Breast epithelium (tissue), 4 donors: ENCODE measurements at places on chromosomes 7 and 10. TPM values are rescaled to one million over a fixed set of nuclear protein-coding genes. Genes with fewer than 3 reads are reported as not detected.

DNA sequence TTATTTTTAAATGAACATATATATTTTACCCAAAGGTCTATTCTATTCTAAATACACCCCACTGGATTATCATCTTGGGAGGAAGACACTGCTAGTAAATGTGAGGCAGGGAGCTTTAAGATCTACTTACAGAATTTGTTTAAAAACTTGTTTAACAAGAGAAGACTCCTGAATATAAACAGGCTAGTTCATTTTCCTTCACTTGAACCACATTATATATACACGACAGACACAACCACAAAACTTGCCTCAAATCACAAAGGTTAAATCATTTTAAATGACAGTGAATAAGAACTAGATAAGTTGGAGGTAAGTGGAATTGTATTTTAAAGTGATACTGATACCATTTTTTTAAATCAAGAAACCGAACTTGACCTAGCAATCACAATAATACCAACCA, 109.2 kb downstream of the ATE1 start:
- DNase-seq: no peak
- H3K4me3 ChIP-seq: no peak overlapping the region
- no peaks in the 10 kb centered on the region for H3K36me3 ChIP-seq
- no peaks in the 10 kb centered on the region for H3K4me1 ChIP-seq

Gene MMD2
- not detected for total RNA-seq

- no peak for DNase-seq
- H3K36me3 ChIP-seq: no peaks in the 10 kb centered on the region
- no peaks in the 10 kb centered on the region for H3K4me1 ChIP-seq
- H3K27ac ChIP-seq: no peak overlapping the region
- H3K27me3 ChIP-seq: no peaks in the 10 kb centered on the region
Observed at GRCh38 chr10:62594093-62594520, 210.4 kb upstream of the ADO start.

Gene SLC35G1
- total RNA-seq: 7.0 TPM

Gene MLXIPL
- total RNA-seq: 21.3 TPM

DNA sequence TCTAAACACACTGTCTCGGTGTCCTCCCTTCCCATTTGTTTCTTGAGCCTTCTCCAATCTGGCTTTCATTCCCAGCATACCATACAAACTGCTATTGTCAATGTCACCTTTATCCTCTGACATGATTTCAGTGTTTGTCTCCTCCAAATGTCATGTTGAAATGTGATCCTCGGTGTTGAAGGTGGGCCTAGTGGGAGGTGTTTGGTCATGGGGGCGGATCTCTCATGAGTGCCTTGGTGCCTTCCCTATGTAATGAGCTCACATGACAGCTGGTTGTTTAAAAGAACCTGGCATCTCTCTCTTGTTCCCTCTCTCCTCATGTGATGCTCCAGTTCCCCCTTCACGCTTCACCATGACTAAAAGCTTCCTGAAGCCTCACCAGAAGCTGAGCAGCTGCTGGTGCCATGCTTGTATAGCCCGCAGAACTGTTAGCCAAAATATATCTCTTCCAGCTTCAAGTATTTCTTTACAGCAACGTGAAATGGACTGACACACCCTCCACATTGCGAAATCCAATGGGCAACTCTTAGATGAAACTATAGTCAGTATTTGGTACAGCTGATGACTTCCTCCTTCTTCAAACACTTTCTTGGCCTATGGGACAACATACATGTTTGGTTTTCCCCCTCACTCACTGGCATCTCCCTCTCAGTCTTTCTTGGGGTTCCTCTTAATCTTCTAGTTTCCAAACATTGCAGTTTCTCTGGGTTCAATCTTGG, 27.8 kb downstream of the RNLS start:
- DNase-seq: no peak
- no peak overlapping the region for H3K27ac ChIP-seq
- no peaks in the 10 kb centered on the region for H3K4me1 ChIP-seq
- H3K36me3 ChIP-seq: no peaks in the 10 kb centered on the region
- H3K4me3 ChIP-seq: no peak overlapping the region
